ENCODE measurements at places on chromosomes 7 and 10.

- no peak for DNase-seq
Measured at GRCh38 chr10:117609796-117610170, 67.2 kb downstream of the EMX2 start.

- DNase-seq: no peak
Measured at GRCh38 chr7:126535176-126535575, 717.6 kb downstream of the GRM8 start.

DNA sequence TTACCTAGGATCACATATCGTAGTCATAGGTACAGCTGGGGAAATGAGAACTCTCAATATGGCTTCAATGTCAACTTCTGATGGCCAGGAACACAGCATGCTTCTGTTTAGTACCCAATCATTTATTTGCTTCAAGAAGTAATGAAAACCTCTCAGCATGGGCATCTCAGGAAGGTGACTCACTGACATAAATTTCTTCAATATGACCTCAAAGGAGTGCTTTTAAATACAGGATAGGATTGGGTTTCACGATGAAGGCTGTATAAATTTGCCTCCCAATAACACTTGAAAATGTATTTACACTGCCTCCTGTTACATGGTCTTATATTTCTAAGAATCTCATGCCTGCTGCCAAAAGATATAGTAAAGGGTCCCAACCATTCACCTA is 15.1 kb downstream of the ITGA8 start:
- DNase-seq: peak; percentile 57

GRCh38 chr10:75648854-75649253 is 217.4 kb downstream of the LRMDA start:
- DNase-seq: no peak

DNA sequence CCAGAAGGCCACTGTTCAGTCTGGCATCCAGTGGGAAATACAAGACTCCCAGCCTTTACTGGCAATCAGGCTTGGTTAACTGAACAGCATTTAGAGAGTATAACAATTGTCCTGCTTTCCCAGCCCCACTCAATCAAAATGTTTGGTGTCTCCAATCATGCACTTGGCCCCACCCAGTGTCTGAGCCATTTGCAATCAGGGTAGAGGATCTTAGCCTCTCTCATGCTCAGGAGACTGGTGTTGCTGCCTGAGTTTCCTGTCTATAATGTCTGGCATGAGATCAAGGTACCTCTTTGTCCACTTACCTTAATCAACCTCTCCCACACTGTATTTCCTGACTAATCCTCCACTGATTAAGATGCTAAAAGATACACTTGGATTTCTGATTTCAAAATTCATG is 290.2 kb upstream of the GHITM start:
- no peak for DNase-seq

- peak; percentile 69 for DNase-seq
Measured at GRCh38 chr7:55573234-55573900, 1.1 kb upstream of the VOPP1 start.

DNA sequence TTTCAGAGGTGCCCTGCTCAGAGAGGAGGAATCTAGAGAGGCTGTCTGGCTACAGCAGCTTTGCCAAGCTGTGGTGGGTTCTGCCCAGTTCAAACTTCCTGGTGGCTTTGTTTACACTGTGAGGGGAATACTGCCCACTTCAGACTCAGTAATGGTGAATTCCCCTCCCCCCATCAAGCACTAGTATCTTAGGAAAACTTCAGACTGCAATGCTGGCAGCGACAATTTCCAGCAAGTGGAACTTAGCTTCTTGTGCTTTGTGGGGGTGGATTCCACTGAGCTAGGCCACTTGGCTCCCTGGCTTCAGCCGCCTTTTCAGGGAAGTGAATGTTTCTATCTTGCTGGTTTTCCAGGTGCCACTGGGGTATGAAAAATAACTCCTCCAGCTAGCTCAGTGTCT is 42.8 kb downstream of the CYP2C8 start:
- no peak for DNase-seq

DNA sequence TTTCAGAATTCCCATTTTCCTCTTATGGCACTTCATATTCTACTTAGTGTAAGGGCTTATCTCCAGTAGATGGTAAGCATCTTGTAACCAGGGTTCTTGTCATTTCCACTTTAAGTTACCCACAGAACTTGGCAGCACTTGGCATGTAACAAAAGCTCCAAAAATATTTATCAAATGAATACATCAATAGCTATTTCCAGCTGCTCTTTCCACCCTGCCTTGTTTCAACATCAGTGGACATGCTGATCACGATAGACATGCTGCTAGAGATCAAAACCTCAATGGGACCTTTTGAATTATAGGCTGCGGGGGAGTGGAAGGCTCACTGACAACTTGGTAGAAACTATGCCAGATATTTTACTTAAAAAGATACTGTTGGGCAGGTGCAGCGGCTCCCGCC is 32.9 kb downstream of the HOXA1 start:
- no peak for DNase-seq
